ENCODE measurements at places on chromosomes 3 and 15.
A peak's percentile ranks its signal among the peaks of the same experiment; 100 is the strongest.

GRCh38 chr3:126113733-126114442 is 30.0 kb upstream of the SLC41A3 start:
- peak; percentile 21 for DNase-seq

- no peak for DNase-seq
These were observed 3.1 kb downstream of the ATP10A start for GRCh38 chr15:25859838-25860645.

- no peak for DNase-seq
These were observed 189.7 kb downstream of the TNIK start for GRCh38 chr3:171270541-171270940.

GRCh38 chr15:31399544-31400171 is 73.0 kb downstream of the KLF13 start:
- DNase-seq, result no peak

DNA sequence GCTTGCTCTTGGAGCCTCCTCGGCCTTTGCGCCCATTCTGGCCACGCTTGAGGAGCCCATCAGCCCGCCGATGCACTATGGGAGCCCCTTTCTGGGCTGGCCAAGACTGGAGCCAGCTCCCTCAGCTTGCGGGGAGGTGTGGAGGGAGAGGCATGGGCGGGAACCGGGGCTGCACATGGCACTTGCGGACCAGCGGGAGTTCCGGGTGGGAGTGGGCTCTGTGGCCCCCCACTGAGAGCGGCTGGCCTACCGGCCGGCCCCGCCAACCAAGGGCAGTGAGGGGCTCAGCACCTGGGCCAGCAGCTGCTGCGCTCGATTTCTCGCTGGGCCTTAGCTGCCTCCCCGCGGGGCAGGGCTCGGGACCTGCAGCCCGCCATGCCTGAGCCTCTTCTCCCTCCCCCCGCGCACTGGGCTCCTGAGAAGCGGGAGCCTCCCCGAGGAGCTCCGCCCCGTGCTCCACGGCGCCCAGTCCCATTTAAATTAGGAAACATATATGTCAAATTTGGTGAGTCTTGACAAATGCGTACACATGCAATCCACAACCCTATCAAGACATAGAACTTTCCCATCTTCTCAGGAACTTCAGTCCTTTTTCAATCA is 97.6 kb upstream of the CNTN3 start:
- no peak for DNase-seq

GRCh38 chr3:123459862-123460261 is 11.0 kb upstream of the ADCY5 start:
- no peak for DNase-seq

GRCh38 chr3:136068708-136069107 is 103.2 kb downstream of the PPP2R3A start:
- no peak for DNase-seq

DNA sequence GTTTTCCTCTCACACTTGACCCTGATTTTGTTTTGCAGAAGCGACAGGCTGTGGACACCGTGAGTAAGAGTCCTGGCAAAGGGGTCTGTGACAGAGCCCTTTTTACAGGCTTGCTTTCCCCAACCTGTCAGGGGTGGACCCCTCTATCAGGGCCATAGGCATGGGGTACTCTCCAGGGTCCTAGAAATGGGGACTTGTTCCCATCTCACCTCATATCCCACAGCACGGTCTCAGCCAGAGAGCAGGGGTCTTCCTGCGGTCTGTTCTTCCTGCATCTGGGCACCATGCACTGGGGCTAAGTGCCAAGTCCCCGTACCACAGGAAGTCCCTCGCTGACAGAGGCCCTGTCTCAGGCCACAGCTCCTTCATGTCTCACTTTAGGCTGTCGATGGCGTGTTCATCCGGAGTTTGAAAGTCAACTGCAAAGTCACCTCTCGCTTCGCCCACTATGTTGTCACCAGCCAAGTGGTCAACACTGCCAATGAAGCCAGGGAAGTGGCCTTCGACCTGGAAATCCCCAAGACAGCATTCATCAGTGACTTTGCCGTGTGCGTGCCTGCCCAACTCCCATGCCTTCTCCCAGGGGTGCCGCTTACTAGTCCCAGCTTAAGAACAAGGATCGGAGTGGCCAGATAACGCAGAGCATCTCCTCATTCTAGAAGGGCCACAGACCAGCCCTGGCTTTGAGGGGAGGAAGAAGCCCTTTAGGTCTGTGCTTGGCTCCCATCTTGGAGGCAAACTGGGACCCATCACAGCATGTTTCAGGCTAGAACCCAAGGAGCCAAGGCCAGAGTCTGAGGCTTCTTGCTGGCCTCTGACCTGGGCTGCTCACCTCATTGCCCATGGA is 783 bp downstream of the ITIH1 start:
- no peak for DNase-seq

DNA sequence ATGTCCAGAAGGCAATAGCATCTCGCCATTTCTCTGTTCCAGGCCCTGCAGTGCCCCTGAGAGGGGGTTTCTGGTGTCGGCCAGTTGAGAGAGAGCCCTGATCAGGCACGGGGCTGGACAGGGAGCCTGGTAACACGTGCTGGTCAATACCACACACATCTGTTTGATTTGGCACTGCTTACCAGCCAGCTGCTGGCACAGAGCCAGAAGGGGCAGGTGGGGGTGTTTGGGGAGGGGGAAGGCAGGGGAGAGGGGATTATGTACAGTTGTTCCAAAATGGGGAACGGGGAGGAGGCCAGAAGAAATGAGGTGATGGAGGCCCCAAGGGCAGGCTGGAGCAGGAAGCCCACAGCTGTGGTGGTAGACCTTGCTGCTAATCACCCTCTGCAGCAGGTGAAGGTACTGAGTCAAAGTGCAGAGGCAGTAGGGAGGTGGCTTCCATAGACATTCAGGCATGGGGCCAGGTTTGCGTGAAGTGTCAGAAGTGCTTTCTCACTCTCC is 153.5 kb upstream of the LPP start:
- no peak for DNase-seq

- DNase-seq, result no peak
These were observed 97.2 kb upstream of the CTNNB1 start for GRCh38 chr3:41102053-41102556.

GRCh38 chr15:27845535-27846369 is 253.4 kb downstream of the OCA2 start:
- no peak for DNase-seq

DNA sequence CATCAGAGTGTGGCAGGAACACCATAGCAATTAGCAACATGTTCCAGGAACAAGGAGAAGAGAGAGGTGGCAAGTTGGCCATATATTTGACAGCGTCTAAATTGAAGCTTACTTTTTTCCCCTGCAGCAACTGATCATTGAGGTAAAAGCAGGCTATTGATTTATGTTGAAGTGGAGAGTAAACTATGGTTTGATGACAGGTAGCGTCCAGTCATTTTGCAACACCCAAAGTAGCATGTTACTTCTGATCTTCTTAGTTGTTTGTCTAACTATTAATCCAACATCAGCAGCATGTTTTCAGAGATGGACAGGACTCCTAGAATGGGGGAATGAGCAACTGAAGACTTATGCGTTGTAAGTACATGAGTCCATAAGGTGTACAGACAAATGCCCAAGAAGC is 225.8 kb downstream of the ZPLD1 start:
- no peak for DNase-seq

GRCh38 chr3:78519281-78519680 is 1248.5 kb downstream of the ROBO1 start:
- DNase-seq, result no peak

DNA sequence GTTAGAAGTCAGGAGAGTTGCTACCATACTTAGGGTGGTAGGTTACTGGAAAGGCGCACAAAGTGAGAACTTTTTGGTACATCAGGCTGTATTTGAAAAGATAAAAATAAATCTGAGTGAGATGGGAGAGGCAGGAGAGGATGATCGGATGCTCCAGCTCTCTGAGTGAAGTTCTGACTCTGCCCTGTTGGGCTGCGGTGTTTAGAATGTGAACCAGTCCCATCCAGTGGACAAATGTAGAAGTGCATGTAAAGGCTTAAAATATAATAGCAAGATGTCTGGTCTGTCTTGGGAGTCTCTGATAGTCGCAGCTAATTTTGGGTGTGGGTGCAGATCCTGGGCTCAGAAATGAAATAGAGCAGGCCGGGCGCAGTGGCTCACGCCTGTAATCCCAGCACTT is 30.4 kb downstream of the ACKR2 start:
- DNase-seq, result peak; percentile 72

DNA sequence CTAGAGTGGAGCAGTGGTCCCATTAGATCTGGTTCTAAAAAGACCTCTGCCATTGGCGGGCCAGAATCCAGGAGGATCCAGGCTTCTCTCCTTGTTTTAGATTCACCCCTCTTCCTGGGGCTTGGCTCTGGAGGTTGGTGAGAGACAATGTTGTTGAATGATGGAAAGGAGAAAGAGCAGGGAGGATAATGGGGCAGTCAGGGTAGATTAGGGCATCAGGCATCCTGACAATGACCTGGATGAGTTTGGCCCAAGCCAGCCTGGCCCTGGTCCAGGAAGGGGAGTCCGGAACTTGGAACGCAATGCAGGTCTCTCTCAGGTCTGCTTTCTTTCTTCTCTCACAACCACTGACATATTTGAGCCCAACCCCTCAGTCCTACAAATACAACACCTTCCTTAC is 260.1 kb upstream of the RASGRP1 start:
- DNase-seq, result no peak

- DNase-seq, result no peak
These were observed 62.2 kb upstream of the MCF2L2 start for GRCh38 chr3:183490653-183491052.

GRCh38 chr3:130456540-130456939 is 60.4 kb upstream of the COL6A6 start:
- no peak for DNase-seq

- peak; percentile 57 for DNase-seq
These were observed 72.2 kb downstream of the TOP2B start for GRCh38 chr3:25592510-25592968.

GRCh38 chr3:111808439-111808838 is 50.6 kb upstream of the PHLDB2 start:
- no peak for DNase-seq

GRCh38 chr3:36542186-36542585 is 161.9 kb downstream of the STAC start:
- DNase-seq, result no peak

DNA sequence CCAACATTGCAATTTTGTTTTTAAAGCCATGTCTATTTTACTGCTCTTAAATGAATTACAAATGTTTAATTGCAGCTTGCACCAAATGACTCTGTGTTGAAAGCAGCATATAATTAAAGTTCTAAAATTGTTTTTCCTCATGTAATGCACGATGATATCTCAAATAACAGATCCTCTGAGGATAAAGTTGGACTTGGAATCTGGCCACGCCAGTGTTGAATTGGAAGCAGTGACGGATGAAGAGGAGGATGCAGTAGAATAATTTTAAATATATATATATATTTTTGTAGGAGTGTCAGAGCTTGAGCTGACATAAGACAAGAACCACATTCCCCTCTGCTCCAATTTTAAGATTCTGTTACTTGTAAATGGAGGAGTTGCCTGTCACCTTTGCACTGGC is 406.6 kb upstream of the DPPA4 start:
- DNase-seq, result no peak

DNA sequence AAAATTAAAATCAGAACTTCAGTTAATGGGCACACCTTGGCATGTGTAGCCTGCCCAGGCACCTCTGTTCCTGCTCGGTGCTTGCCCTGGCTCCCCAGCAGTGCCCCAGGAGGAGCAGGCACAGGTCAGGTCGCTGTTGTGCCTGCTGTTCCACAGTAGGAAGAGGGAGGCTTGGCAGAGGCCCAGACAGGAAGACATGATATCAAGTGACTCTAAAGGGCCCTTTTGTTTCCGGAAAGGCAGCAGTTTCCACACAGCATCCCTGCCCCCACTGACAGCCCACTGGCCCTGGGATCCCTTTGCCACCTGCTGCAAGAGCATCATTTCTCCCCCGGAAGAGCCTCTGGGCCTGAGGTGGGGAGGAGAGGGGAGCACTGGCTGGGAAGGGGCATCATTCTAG is 40.5 kb upstream of the HES1 start:
- DNase-seq, result no peak

GRCh38 chr15:90287101-90287500 is 21.6 kb downstream of the NGRN start:
- DNase-seq, result no peak

DNA sequence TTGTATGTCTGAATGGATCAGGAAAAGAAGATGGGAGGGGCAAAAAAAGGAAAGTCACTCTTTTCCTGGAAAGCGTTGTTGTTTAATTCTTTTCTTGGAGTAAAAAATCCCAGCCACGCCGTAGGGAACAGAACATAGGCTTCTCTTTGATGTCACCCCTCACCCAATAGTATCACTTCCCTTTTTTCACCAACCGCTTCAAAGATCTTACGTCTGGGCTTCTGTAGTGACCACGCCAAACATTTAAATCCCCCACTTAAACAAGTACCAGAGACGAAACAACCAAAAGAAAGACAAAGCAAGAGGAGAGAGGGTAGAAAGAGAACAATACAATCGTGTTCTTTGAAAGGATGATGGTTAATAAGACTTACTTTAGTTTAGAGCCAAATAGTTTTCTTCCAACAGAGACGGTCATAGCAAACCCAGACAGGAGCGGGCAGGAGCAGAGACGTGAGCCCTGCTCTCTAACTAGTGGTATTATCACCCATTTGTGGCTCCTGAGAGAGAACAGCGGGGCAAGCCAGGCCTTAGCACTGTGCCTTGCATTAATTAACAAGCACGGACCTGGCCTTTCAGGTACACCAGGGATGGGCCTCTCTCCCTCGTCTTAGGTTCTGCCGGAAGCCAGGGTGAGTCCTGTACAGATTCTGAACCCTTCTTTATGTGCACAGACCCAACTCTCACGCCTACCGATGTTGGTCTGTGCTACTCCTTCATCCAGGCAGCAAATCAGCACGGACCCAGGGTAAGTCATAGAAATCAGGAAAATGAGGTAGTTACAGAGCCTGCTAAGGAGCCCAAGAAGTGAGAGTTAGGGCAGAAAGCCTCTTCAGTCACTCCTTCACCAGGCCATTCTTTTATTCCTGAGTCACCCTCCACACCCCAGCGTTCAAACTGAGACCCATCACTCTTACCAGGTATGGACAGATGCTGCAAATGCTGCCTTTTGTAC is 28.2 kb upstream of the BCL6 start:
- no peak for DNase-seq

- no peak for DNase-seq
These were observed 53.7 kb downstream of the GALK2 start for GRCh38 chr15:49223536-49224274.

GRCh38 chr3:126114443-126115386 is 30.8 kb upstream of the SLC41A3 start:
- DNase-seq, result no peak

GRCh38 chr3:42010530-42010929 is 48.6 kb upstream of the ULK4 start:
- no peak for DNase-seq

DNA sequence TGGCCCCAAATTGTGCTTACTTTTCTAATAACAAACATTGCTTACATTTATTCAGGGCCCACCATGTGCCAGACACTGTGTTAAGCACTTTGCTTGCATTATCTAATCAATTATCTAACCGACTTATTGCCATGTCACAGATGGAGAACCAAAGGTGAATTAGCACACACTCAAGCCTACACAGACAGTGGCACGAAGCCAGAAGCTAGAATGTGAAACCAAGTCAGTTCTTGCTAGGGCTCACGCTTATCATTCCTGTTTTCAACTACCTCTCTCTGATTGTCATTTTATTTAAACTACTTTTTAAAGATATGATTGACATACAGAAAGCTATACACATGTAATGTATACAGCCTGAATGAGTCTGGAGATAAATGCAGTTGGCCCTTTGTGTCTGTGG is 215.7 kb upstream of the CFAP20DC start:
- no peak for DNase-seq

- no peak for DNase-seq
These were observed 58.9 kb upstream of the TP63 start for GRCh38 chr3:189572249-189572648.

All from H54 (cell line).